GM13977 (cell line): ENCODE measurements at places on chromosomes 5 and 9.

DNA sequence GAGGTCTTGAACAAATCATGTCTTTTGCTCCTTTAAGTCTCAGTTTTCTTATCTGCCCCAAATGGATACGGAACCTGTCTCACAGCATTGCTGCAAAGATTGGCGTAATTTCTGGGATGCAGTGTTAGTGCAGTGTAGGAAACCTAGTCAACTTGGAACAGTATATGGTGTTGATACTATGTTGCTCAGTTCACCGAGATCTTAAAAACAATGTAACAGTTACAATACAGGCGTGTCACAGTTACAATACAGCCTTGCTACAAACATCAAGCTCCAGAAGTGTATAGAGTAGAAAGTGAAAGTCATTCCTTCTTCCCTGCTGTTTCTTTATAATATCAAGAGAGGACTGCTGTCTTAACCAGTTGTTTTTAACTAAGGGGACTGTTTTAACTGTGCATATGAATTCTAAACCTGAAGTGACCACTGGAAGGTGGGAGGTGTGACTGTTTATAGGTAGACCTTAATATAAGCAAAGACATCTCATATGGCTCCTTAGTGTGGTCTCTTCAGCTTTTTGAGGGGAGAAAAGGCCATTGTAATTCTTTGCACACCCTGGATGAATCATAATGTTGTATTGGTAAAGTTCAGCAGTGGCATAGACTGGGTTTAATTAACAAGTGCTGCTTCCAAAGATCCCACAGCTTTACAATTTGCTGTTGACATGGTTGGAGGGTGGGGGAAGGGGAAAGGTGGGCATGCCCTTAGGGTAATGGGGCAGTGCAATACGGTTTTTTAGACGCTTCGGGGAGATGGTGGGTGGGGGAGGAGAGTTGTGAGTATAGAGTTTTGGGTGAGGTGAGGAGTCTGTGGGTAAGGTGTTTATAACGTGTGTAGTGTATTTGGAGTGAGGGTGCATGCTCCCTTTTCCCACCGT is 12.9 kb downstream of the PRRC2B start:
- DNase-seq = no peak

GRCh38 chr9:2453701-2454100 is 167.9 kb upstream of the VLDLR start:
- no peak for DNase-seq

DNA sequence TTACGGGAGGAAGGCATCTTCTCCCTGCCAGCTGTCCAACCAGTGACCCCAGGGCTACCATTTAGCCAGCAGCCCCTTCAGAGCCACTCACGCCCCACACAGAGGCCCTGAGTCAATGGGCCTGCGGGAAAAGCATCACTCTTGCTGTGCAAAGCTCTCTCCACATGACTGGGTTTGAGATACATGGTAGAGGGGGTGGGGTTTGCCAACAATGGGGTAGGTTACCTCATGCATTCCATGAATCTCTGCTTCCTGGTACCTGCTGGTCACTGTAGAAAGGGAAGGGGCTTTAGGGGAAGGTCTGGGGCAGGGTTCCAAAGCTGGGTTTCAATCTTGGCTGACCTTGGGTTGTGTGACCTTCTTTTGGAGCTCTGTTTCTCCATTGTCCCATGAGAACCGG is 22.9 kb upstream of the TTLL11 start:
- no peak for DNase-seq

DNA sequence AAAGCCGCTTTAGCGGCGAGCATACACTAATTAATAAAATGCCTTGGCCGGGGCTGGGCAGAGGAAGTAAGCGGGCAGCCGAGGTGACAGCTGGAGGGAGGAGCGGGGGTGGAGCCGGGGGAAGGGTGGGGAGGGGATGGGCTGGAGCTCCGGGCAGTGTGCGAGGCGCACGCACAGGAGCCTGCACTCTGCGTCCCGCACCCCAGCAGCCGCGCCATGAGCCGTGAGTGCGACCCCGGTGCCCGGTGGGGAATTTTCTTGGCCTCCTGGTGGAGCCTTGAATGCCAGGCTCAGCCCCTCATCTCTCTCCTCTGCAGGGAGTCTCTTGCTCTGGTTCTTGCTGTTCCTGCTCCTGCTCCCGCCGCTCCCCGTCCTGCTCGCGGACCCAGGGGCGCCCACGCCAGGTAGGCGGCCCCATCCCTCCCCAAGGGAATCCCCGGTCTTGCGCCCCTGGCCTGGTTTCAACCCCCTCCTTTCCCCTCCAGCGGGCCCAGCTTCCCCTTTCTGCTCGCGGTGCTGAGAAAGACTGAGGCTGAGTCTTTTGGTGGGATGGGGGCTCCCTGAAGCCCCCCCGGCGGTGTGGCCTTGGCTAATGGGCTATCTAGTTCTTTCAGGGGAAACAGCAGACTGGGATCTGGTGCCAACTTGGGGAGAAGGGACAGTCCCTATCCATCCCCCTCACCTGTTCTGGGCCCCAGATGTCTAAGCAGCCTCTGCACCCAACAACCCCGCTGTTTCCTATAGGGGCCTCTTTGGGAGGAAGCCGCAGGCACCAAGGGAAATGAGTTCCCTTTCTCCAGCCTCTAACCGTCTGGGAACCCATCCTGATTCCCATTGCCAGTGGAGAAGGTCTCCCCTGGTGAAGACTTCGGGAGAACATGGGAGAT is at the start of gene PTGS1:
TSS of gene PTGS1 (plus strand) at position 156 of the 887 bp plus-strand sequence. CDS start at position 217, 61 bp downstream.
- peak; percentile 61 for DNase-seq

DNA sequence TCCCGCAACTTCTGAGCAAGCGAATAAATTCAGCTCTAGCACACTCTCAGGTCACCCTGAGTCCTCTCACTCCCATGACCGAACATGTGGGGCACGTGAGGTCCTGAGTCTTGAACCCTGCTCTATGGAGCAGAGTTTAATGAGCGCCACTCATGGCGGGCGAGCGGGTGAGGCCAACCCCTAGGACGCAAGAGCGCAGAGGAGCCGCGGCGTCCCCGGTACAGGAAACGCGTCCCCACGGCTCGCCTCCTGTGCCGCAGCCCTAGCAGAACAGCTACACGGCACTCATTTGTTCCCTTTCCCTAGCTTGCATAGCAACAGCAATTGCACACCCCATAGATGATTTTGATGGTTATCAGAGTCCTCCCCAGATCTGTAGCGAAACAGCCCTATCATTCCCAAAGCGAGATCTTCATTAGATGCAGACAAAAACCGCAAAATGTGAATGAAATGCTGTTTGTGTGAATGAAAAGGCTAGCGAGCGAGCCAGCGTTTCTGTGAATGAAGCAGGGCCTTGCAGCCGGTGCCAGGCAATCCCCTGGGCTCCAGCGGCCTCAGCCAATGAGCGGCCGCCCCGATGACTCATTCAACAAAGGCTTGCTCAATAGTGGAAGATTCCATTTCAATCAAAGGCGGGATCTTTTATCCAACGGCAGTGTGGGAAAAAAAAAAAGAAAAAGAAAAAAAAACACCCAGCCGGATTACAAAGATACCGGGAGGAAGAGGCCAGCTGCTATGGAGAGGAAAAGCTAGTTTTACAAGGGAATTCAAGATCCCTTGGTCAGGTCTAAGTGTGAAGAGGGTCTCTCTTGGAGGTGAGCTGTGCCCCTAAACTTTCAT is 1.5 kb upstream of the SHC3 start:
- DNase-seq = peak; percentile 51

DNA sequence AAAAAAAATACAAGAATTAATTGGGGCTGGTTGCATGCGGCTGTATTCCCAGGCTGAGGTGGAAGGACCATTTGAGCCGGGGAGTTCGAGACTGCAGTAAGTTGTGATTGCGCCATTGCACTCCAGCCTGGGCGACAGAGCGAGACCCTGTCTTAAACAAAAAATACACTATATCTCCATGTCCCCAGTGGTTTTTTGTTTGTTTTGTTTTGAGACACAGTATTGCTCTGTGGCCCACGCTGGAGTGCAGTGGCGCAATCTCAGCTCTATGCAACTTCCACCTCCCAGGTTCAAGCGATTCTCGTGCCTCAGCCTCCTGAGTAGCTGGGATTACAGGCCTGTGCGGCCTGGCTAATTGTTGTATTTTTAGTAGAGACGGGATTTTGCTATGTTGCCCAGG is 1.2 kb downstream of the COQ4 start:
- no peak for DNase-seq
